ENCODE measurements at places on chromosomes 4 and X.

- DNase-seq, result no peak
Observed at GRCh38 chr4:139833151-139833910, 167.7 kb downstream of the MGST2 start.

- DNase-seq, result no peak
Observed at GRCh38 chrX:101160001-101160400, 59.6 kb upstream of the DRP2 start.

GRCh38 chr4:184396570-184397515 lies 77.5 kb downstream of the IRF2 start:
- DNase-seq, result no peak

GRCh38 chr4:12144051-12144450 lies 715.4 kb upstream of the HS3ST1 start:
- DNase-seq, result no peak

DNA sequence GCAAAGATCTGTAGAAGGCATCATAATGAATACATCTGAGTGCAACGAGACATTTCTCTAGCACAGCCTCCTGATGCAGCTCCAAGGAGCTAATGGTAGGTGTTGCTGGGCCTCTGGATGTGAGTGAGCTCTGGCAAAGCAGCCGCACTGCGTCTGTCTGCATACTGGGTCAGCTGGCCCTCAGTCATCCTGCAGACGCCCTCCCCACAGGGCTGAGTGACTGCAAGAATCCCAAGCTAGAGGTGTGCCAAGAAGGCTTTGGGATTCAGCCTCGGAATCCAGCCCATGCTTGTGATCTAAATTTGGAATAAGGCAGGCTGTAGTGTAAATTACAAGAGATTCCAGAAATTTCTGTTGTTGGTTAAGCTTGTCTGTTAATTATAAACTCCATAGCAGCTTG lies 18.5 kb downstream of the HERC3 start:
- DNase-seq, result no peak

DNA sequence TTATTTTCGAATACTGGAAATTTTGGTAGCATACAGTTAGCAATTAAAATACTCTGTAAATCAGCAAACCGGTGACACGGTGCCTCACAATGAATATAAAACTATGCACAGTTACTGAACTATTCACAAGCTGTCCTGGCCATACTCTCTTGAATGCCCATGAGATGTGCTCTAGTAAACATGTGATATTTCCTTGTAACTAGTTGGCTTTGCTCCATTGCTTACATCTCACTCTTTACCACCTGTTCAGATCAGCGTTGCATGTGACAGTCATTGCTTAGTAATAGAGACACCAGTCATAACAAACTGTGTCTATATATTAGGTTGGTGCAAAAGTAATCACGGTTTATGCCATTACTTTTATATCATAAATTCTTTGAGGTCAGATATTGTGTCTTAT lies 897.9 kb upstream of the FTHL17 start:
- DNase-seq, result no peak

DNA sequence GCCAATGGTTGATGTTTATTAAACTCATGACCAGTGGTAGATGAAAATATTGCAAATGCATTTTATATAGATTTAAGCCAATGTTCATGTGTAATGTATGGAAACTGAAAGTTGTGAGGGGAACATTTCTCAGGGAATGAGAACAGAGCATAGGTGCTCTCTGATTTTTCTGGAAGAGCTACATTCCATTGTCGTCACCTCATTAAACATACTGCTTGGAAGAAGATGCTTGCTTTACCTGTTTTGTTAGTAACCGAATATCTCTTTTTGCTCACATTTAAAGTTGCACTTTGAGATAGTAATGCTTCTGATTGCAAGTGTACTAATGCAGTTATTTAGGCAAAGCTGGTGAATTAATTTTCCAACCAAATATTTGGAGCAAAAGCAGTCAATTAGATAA lies 93.8 kb upstream of the CLCN4 start:
- no peak for DNase-seq

- no peak for DNase-seq
Observed at GRCh38 chr4:88706574-88706973, 8.9 kb upstream of the NAP1L5 start.

GRCh38 chr4:22486276-22486675 lies 29.6 kb downstream of the ADGRA3 start:
- no peak for DNase-seq
